ENCODE measurements at places on chromosomes 4 and X.
A peak's percentile ranks its signal among the peaks of the same experiment; 100 is the strongest.

DNA sequence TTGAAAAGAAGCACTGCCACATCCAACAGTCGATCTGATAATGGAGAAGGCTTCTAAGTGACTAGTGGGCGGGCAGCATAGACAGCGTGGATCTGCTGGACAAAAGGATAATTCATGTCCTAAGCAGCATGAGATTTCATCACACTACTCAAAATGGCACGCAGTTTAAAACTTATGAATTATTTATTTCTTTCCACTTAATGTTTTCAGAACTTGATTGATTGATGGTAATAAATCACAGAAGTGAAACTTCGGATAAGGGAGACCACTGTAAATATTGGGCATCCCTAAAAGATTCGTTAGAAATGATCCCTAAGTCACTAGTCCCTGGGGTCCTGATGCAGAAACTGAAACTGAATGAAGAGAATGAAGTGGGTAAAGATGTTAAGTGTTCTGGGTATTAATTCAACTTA is 93.0 kb upstream of the ANK2 start:
- peak; percentile 38 for DNase-seq

GRCh38 chrX:154892296-154892695 is 6.1 kb downstream of the F8A1 start:
- no peak for DNase-seq

GRCh38 chrX:48694776-48695533 is 1.6 kb upstream of the SUV39H1 start:
- no peak for DNase-seq

GRCh38 chr4:18291256-18291655 is 269.7 kb upstream of the LCORL start:
- no peak for DNase-seq

DNA sequence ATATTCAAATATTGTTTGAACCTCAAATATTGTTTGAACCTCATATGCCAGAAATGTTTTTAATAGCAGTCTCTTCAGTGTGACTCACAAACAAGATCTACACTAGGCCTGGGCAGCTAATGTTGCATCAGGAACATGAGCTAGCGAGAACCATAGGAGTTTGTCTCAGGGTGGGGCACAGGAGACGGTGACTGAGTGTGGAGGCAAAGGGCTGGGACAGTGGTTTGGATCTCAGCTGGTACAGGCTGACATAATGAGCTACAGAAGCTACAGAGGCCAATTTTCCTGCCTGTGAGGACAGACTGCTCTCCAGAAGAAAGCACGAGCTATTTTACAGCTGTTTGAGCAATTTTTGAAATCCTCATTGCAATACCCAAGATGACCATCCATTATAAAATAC is 224.7 kb downstream of the CENPC start:
- no peak for DNase-seq

DNA sequence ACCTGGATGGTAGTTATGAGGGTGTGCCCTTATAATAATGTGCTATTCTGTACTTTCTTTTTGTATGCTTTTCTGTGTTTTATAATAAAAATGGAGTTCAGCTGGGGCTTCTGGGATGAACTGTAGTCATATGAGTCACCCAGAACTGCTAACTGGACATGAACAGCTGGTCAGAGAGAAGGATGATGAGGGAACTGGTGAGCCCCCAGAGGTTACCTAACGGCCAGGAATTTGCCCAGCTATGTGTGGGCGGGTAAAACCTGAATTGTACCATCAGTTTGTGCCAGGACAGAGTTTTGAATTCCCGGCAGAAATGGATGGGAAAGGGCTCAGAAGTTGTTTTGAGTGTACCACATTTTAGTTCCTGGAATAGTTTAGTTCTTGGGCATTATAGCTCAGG is 138.0 kb upstream of the USP9X start:
- DNase-seq = no peak

DNA sequence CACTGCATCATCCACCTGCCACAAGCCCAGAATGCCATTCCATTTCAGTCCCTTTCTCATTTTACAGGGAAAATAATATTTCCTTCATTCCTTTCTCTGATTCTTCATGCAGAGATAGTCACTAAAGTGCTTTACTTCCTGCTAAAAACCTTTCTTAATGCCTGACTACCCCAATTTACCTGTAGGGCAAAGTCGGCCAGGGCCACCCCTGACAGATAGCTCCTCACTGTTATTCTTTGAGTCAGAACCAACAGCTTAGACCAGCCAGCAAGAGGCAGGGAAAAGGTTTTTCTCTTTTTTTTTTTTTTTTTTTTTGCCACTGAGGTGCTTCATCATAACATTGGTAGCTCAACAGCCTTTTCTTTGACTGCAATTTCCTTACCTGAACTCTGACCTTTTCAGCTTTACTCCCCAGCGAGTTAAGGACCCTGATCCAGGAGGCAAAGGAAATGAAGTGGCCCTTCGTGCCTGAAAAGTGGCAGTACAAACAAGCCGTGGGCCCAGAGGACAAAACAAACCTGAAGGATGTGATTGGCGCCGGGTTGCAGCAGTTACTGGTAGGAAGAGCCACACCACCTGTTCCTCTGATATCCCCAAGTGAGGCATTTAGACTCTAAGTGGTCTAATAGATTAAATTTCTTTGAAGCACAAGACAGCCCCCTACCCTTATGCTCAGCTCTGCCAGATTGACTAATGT is 85.0 kb downstream of the ALPK1 start:
- no peak for DNase-seq

GRCh38 chr4:181330654-181331201 is 912.5 kb upstream of the TENM3 start:
- no peak for DNase-seq

DNA sequence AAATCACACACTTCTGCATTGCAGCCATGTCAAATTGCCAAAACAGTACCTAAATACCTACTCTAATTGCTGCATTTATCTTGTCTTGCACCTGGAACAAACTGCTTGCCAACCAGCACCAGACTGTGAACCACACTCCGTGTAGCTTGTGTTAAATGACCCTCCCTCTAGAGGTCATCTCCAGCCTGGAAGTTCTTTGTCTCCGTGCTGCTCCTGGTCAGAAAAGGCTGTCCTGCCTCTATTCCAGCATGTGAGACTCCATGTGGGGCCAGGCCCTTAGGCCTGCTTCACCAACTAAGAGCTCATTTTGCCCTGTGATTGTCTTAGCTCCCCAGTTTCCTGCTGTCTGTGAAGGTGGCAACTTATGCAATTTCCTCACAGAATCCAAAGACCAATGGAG is 28.3 kb downstream of the CNGA2 start:
- DNase-seq = no peak

GRCh38 chr4:101265816-101266172 is 81.5 kb downstream of the PPP3CA start:
- DNase-seq = no peak

All from hippocampal formation (tissue), 2 donors.